Hair follicle dermal papilla cell (primary cell): ENCODE measurements at places on chromosomes 2 and 18. TPM values are rescaled to one million over a fixed set of nuclear protein-coding genes. Genes with fewer than 3 reads are reported as not detected.

DGKD gene
- 10.1 and 11.0 TPM in 2 replicates for total RNA-seq

ZC3H15 gene
- total RNA-seq = 39.6 and 46.8 TPM in 2 replicates

CFC1B gene
- not detected in 2 replicates for total RNA-seq

ZNF516 gene
- 23.7 and 39.8 TPM in 2 replicates for total RNA-seq

ARHGAP28 gene
- total RNA-seq = 56.2 and 73.2 TPM in 2 replicates

LBX2 gene
- 1.9 and 2.1 TPM in 2 replicates for total RNA-seq

TRIM43 gene
- not detected in 2 replicates for total RNA-seq

ELOA2 gene
- not detected in 2 replicates for total RNA-seq

MYL12B gene
- total RNA-seq = 230 and 303 TPM in 2 replicates

CCDC150 gene
- 4.5 and 5.0 TPM in 2 replicates for total RNA-seq

PID1 gene
- total RNA-seq = 8.5 and 8.6 TPM in 2 replicates

PRSS56 gene
- not detected in 2 replicates for total RNA-seq

FOXD4L1 gene
- 0.12 and 0.32 TPM in 2 replicates for total RNA-seq

STPG4 gene
- 0.49 TPM in 2 replicates for total RNA-seq

CCDC121 gene
- total RNA-seq = 0.81 and 0.85 TPM in 2 replicates

GLI2 gene
- 5.1 and 19.0 TPM in 2 replicates for total RNA-seq

BOLL gene
- not detected in 2 replicates for total RNA-seq

DSC2 gene
- total RNA-seq = 0.12 and 0.32 TPM in 2 replicates
